ENCODE measurements at places on chromosomes 5 and 9.
A peak's percentile ranks its signal among the peaks of the same experiment; 100 is the strongest.

DNA sequence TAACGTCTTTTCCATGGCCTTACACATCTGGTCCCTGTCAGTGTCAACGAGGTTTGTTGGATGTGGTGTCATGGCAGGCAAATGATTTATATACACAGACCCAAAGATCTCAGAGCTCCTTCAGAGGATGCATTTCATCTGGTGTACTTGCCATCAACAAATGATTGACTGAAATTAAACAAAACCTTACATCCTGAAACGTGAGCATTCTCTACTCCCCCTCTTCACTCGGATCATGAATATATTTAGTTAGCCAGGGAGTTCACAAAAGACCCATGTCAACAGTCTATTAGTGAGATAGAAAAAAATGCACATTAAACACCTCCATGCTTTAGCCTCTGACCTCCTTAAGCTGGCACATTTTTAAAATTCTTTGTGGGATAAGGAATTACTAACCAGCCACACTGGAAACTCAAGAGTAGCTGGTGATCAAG lies 215.6 kb downstream of the EFNA5 start:
- DNase-seq: no peak

GRCh38 chr5:139392678-139393496 lies 2.0 kb downstream of the PROB1 start:
- peak; percentile 46 for DNase-seq

DNA sequence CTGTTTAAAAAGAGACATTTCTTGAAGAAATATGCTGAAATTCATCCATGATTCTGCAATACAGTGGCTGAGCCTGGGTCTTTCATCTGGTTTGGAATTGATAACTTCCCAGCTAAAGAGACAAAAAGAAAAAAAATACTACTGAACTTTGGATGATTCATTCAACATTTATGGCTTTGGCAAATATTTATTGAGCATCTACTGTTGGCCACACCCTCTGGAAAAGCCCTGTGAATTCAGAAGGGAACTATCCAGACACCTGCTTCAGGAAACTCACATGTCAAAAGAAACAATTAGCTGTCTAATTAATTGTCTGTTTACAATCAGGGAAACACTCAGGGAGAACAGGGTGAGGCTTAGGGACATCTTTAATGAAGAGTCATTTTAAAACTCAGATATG lies 17.8 kb upstream of the ZNF622 start:
- DNase-seq: no peak

DNA sequence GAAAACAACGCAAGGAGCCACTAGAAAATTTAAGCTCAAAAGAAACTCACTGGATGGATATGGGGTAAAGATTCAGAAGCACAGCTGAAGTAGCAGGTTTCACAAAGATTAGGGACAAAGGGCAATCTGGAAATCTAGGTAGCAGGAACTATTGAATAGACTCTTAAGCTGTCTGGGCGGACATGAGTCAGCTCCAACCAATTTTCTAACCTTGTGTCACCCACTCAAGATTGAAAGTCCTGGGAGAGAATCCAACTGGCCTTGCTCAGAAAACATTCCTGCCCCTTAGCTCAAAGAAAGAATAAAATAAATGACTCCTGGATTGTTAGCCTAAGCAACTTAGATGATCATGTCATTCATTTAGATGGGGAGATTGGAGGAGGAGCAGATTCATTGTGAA lies 69.2 kb downstream of the STK32A start:
- no peak for DNase-seq

GRCh38 chr5:127439644-127440043 lies 77.8 kb upstream of the PRRC1 start:
- DNase-seq: no peak

GRCh38 chr9:113471566-113471965 lies 8.0 kb downstream of the RGS3 start:
- no peak for DNase-seq

DNA sequence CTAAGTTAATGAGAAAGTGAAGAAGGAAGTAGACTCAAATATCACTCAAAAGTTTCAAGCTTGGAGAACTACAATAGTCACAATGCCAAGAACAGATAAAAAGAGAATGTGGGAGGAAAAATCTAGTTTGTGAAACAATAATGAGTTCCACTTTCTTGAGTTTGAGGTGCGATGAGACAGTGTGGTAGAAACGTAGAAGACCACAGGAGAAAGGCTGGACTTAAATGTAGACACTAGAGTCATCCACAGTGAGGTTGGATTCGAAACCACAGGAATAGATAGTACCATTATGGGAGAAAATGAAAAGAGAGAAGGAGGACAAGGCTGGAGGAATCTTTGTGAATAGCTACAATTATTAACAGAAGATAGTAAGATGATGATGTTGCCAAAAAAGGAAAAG lies 141.1 kb upstream of the LRRTM2 start:
- DNase-seq: no peak

- no peak for DNase-seq
Measured at GRCh38 chr9:33750839-33751339, 44.5 kb upstream of the PRSS3 start.

DNA sequence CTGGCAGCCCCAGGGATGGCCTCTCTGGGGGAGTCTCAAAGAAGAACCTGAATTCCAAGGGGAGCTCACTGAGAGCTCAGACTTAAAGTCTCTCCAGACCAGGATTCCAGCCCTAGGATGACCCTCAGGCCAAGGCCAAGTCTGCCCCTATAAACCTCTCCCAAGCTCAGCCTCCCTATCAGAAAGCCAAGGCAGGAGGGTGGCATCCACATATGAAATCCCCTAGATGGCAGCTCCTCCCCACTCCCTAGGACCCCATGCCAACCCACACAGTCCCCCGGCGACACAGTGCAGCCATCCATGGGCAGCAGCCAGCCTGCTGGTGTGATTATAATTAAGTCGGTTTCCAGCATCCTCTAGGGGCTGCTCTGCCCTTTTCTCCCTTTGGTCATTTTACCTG lies 269.9 kb downstream of the CDK5RAP2 start:
- DNase-seq: no peak

- no peak for DNase-seq
Measured at GRCh38 chr5:127296321-127296720, 5.7 kb downstream of the MEGF10 start.

DNA sequence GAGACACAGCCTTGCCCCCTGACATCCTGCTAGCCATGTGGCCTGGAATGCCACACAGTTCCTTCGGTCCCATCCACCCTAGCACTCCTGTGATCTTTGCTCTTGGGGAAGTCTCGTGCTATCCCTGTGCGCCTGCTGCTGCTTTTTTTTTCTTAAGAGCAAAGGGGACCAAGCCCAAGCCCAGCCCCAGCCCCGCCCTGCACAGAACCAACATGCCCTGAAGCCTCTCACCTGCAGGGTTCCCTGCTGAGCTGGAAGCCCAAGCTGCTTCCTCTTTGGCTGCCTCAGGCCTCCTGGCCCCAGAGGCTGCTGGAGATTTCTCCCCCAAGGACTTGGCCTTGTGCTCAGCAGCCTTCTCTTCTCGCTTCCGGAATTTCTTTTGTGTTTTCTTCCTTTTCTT lies 1.8 kb downstream of the SURF6 start:
- no peak for DNase-seq

DNA sequence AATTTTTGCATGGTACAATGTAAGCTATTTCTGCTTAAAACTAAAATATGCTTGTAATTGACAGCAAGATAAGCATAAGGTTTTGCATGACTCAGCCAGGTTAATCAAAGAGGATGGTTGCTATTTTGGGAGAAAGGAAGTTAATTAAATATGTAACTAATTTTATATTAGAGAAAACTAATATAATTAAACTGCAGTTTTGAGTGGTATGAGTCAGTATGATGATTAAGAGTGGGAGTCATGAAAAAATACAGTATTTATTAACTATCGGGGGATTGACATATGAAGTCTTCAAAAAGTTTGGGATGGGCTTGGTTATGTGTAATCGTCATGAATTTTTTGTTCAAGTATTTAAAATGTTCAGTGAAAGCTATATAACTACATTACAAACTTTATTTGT lies 54.0 kb upstream of the CDK20 start:
- no peak for DNase-seq

DNA sequence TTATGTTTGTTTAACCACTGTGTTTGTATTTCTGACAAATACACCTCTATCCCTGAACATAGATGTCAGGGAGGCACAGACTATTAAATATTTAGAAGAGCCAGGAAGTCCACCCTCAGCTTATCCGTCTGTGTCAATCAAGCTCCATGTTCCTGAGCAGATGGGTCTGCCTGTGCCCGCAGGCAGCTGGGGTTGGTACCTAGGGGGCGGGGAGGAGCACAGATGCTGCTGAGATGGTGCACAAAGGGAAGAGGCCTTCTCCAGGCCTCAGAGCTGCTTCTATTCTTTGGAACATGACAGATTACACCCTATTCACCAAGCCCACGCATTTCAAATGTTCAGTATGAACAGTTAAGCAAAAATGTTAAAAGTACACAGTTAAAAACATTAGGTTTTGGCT lies 142.1 kb downstream of the EPB41L4A start:
- DNase-seq: no peak

DNA sequence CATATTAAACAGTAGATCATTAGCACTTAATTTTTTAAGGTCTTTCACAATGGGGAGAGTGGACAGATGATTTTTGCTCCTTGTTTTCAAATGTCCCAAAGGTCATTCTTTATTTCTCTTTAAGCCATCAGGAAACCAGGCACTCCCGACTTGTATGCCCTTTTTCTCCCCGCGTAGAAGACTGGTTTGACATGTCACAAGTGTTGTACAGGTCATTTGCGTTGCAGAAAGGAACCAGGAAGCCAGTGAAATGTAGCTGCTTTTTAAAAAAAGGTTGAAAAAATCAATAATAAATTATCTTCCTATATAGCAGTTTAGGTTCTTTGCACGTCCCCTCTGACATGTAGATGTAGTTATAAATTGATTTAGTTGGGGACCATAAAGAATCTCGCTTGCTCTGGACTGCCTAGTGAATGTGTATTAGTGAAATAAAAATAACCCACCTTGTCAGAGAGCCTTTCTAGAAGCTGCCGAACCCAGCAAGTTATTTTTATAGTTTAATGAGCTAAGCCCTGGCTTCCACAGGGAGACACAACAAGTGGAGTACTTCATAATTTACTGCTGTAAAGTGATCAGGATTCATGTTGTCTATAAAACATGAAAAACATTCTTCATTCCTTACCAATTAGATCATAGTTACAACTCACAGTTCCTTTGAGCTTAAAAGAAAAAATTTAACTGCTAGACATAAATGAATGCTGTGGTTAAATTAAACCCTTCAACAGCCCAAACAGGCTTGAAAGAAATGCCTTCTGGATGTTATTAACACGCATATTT lies 404.6 kb downstream of the CSNK1G3 start:
- DNase-seq: no peak

DNA sequence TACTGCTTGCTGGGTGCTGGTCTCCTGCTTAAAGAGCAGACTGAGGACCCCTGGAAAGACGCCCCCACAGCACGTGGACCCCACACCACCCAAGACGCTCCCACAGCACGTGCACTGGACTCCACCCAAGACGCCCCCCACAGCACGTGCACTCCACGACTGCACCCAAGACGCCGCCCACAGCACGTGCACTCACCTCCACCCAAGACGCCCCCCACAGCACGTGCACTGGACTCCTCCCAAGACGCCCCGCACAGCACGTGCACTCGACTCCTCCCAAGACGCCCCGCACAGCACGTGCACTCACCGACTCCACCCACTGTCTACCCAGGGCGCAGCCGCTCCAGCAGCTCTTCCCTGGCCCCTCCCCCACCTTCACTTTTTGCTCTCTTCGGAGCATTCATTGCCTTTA lies 50.5 kb downstream of the EHMT1 start:
- no peak for DNase-seq

DNA sequence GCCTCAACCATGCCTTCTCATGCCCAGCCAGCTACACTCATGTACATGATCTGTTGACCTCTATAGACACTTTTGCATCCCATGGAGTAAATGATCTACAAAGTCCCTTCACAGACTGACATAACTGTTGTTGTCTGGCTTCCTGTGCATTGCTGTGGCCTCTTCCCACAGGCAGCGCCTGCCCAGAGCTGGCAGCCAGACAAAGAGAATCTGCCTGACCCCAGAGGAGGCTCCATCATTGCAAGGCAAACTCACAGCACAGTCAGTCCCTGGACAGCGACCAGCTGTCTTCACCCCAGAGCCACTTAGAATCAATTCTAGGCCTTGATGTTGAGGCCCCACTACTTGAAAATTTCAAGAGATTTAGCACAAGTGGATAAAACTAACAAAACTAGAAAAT lies 65.5 kb downstream of the INSYN2B start:
- no peak for DNase-seq

- DNase-seq: no peak
Measured at GRCh38 chr5:148511810-148512347, 128.1 kb downstream of the FBXO38 start.

DNA sequence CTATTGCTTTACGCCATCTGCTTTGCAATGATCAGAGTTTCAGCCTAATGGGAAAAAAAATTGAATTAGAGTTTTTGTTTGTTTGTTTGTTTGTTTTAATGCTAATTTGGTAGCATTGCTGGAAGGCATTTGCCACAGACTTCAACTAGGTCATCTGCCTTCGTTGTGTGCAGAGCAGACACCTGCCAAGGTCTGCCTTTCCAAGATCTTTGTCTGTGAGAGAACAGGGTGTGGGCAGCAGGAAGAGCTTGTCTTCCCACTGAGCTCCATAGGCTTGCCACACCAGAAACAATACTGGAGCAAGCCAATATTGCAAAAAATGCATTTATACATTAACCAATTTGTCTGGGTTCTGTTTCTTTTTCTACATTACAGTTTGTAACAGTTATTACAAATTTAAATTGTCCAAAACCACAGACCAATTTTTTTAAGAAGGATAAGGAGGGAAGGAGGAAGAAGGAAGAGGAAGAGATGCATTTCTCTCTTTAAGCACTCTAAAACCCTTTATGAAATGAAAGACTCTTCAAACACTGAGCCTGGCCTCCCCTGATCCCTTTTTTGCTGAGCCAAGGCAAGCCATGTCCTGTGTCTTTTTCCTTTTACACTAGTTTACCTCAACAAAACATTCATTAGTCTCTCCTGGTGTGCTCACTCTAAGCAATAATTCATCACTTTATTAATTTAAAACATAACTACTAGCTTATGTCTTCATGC lies 210.5 kb downstream of the SNX18 start:
- no peak for DNase-seq

- DNase-seq: no peak
Measured at GRCh38 chr5:145776886-145777285, 58.3 kb downstream of the PRELID2 start.

GRCh38 chr9:70566066-70566465 lies 151.6 kb upstream of the KLF9 start:
- DNase-seq: no peak

GRCh38 chr5:153223376-153223775 lies 267.1 kb upstream of the GRIA1 start:
- no peak for DNase-seq

- no peak for DNase-seq
Measured at GRCh38 chr5:4097199-4097598, 501.6 kb downstream of the IRX1 start.
